ENCODE measurements at places on chromosomes 5 and 9.

- DNase-seq, result no peak
These were observed 27.8 kb upstream of the DENND1A start for GRCh38 chr9:123957731-123958130.

DNA sequence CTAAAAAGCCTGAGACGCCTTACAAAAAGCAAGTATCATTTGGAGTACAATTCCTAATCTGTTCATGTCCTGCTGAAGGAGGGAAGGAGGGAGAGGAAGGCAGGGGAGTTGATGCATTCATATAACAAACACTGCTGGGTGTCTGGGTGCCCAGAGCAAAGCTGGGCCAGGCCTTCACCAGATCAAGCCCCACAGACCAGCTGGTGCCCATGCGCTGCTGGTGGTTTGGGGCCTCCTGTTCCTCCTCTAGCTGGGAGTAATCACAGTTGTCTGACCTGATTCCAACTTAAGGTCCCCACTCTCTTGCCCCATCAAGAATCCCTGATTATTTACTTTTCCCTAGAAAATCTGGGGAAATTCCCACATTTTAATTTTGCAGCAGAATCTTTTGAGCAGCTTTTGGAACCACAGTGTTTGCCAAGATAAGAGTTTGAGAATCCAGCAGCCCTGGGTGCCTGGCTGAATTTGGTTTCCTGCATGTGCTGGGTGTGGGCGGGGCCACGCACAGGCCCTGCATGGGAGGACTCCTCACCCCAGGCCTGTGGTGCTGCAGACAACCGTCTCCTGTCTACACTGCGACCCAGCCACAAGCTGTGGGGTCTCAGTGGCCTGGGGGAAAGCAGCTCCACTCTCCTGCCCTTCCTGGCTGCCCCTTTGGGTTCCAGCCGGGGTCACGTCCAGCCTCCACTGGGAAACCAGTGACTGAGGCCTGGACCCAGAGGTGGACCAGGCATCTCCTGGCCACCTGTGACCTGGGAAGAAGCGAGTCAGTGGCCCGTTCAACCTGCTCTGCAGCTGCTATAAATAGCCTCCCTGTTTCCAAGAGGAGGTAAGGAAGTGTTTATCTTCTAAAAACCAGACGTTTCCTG lies 47.5 kb downstream of the NEURL1B start:
- DNase-seq, result no peak

DNA sequence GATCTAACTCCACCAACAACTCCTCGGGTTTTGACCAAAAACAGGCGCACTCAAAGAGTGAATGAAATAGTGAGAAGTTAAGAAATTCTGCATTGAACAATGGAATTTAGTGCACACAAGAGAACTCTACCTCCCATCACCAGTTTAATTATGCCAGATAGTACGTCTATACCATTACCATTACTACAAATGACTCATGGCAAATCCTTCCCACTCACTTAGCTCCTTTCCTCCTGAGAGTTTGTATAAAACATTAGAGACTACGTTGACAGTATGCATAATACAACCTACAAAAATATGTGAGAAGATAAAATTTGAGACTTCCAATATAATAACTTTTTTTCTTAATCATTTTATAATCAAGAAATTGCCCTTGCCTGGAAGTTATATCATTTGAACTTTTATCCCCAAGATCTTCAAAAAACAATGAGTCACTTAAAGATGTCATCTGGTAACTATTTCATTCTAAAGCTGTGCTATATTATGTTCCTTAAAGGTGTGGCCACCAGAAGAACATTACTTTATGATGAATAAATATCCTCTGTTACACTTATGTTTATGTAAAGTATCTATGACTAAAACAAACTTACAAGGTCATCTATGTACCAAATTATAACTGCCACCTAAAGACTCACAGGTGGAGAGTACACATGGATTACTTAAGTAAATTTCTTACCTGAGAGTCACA lies 297.9 kb upstream of the PTGER4 start:
- DNase-seq, result no peak

DNA sequence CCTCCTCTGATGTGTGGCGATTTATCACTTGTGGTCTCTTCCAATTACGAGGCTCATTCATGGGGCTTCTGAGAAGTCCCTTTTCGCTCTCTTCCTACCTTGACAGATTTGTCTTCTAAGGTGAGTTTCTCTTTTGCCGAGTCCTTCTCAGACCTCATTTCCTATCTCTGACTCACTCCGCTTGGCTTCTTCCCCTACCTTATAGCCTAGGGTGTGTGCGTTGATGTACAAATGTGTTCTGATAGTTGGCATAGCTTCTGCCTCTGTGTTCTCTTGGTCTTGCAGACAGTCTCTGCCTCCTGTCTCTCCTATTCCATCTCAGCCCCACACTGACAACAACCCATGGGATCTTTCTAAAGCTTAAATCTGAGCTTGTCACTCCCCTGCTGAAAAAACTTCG lies 56.9 kb upstream of the SHB start:
- peak; percentile 4 for DNase-seq

DNA sequence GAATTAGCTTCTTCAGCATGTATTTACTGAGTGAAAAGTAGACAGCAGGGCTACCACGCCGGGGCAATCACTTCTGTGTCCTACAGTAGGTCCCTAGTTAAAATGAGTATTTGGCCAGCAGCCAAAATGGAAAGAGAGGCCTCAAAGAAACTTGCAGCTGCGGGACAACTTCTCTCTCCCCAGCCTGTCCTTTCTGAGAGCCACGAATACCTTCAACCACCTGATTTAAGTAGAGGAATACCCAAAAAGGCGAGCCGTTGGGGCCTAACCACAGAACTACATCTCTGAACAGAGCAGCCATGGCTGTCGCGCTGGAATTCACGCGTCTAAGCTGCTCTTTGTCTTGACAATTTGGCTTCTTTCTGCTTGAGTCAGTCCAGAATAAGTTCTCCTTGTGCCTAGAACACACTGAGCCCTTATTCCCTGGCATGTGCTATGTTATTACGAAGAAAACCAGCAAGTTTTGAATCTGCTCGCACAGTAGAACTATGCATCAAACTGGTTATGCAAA lies 43.8 kb upstream of the GOLPH3 start:
- no peak for DNase-seq

DNA sequence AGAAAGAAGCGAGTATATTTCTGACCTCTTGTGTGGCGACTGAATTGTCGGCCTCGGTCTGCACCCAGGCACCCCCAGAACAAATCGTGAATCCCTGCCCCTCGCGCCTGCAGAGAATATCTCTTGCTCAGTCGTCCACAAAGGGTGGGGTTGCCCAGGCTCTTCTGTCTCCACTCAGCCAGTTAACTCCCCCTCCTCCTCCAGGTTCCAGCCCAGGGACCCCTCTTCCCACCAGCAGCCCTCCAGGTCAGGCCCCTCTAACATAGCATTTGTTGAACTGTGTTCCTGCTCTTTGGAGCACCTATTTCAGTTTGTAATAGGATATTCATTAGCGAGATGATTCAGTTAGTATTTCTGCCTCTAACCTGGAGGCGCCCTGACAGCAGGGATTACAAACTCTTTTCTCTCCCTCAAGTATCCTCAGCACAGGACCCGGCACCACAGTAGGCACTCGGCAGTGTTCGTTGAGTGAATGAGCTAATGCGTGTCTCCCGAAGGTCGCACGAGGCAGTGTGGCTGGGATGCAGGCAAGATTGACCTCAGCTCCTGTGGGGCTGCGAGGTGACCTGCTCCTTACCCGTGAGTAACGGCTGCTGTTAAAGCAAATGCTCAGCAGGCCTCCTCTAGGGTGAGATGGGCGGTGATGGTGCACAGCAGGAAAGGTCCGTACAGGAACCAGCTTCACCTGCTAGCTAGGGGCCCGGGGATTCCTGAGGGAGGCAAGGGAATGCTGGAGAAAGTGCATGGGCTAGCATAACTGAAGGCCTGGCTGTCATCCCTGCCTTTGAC lies 25.8 kb downstream of the ZBTB34 start:
- no peak for DNase-seq

GRCh38 chr5:10750909-10751308 lies 10.1 kb downstream of the DAP start:
- DNase-seq, result no peak

DNA sequence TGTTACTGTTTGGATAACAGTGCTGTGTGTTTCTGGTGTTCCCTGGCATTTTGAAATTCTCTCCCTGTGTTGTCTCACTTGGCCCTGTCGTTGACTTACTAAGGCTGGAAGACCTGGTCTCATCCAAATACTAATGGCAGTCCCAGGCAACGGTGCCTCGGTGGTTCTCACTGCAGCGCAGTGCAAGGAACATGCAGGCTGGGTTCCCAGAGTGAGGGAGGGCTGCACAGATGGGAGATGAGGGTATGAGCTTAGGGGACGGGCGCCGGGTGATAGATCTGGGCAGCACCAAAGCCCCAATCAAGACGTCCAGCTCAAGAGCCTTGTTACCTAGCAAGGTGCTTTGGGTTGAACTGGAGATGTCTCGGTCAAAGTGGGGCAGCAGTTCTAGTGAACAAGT lies 11.0 kb downstream of the CCT5 start:
- no peak for DNase-seq

GRCh38 chr9:4327504-4328191 lies 27.8 kb upstream of the GLIS3 start:
- no peak for DNase-seq

DNA sequence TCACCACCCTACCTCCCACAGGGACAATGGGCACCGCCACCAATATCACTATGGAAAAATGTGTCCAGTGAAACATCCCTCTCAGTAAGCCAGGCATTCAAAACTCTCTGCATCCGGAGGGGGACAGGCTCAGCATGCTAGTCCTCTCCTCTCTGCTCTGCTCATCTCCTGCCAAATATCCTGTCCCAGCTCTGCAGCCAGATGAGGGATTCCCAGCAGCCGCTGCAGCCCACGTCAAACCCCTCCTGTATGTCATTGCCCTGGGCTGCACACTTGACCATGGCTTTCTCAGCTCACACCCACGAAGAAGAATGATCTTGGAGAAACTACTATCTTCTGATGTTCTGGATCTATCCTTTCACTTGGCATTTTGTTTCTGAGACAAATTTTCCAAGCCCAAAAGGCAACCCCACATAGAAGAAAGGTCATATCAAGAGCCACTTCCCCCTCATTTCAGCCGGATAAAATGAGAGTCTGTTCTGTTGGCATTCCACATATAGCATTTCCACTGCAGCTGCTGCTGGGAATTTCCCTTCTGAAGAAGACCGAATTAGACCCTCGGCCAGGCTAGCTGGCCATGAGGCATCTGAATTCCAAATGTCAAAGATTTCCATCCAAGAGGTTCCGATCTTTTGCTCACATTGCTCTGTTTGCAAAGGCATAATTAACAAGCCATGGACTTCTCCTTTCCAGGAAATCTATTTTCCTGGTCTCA lies 338.0 kb downstream of the ACTL7B start:
- DNase-seq, result no peak

DNA sequence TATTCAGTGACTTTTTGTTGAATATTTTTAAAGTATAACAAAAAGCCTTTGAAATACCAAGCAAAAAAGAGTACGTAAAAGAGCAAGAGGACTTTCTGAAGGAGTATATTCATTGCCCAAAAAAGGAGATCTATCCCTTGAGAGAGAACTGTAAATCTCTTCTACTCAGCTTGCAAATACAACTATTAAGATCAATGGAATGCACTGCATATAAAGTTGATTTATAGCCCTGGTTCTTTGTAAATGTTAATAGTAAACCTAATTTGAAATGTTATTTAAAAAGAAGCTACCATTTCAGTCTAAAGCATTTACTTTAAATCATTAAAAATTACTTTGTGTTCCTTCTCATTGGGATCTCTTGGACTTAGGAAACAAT lies 168.1 kb downstream of the PDE4D start:
- no peak for DNase-seq
